ENCODE measurements at places on chromosomes 4 and X.

- no peak for DNase-seq
Observed at GRCh38 chr4:78310007-78310739, 241.4 kb upstream of the ANXA3 start.

DNA sequence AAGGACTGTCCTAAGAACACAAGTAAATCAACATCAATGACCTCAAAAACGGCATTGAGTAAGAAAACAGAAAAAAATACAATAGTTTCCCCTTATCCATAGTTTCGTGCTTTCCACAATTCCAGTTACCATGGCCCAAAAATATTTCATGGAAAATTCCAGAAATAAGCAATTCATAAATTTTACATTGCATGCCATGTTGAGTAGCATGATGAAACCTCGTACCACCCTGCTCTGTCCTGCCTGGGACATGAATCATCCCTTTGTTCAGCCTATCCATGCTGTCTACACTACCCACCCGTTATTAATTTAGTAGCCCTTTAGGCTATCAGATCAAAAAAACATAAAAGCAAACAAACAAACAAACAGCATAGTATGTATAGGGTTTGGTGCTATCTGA is 51.1 kb downstream of the KLF3 start:
- DNase-seq = no peak

DNA sequence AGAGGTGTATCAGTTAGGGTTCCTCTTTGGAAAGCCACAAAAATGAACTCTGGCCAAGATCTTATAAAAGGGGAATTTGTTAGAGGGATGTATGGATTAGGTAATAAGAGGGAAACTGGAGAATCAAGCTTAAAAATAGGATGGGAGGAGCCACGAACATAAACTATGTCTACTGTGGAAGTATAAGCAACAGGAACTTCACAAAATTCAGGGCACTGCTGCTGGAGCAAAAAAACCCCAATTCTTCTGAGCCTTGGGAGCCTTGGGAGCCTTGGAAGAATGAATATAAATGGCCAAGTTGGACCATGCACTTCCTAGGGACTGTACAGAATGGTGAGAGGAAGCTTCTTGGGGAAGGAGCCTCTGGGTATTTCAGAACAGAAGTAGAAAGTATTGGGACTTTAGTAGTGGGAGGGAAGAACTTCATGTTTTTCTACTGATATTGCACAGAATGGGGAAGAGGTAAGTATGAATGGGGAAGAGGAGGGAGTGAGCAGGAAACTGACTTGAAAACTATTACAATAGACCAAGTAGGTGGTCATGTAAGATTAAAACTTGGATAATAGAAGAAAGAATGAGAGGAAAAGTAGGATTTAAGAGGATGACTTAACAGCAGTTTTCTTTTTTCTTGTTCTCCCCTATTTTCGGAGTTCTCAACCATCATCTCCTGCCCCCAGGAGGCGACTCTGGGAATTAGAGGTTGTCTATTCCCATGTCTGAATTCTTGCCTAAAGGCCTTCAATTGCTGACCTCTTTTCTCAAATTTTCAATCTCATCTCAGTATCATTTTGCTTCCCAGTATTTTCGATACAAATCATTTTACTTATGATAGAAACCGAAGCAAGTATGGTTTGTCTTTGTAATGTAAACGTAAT is 44.4 kb upstream of the TAPT1 start:
- DNase-seq = no peak

- DNase-seq = no peak
Observed at GRCh38 chr4:61740886-61741285, 540.8 kb downstream of the ADGRL3 start.

DNA sequence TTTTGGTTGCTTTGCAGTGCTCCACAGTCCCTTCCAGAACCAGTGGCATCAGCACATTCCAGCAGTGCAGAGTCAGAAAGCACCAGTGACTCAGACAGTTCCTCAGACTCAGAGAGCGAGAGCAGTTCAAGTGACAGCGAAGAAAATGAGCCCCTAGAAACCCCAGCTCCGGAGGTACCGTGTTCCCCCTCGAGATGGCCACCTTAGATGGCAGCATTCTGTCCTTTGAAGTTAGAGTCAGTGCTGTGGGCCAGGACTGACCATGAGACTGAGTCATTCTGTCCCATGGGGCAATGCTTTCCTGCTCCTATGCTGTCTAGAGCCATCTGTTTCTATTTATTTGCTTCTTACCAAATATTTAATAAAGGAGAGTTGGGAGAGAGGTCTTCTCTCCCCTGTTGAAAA is 112.3 kb downstream of the KLHL8 start:
- peak; percentile 63 for DNase-seq

DNA sequence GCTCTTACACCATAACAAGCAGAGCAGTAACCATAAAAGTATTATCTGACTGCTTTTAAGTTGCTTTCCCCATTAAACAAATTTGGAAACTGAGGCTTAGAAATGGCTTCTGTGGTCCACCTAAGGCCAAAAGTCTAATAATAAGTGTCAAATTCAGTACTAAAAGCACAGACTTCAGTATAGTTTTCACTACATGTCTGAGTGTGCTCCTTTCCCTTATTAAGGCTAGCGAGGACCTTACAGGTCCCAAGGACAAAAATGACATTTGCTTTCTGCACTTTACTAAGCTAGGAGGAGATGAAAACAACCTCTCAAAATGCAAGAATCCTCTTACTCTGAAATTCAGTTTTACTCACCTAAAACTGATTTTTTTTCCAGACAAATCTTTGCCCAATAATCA is 127.2 kb downstream of the ENOX2 start:
- DNase-seq = no peak

GRCh38 chr4:139815778-139816601 is 150.4 kb downstream of the MGST2 start:
- peak; percentile 68 for DNase-seq

DNA sequence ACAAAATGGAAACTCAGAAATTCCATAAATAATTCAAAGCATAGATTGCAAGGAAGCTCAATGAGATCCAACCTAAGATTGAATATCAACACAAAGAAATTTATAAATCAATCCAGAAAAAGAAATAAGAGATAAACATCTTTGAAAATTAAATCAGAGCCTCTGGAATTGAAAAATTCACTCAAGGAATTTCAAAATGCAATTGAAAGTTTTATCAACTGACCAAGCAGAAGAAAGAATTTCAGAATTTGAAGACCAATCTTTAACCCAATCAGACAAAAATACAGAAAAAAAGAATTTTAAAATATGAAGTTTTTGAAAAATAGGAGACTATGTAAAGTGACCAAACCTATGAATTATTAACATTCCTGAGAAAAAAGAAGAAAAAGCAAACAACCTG is 134.1 kb downstream of the GASK1B start:
- DNase-seq = no peak

GRCh38 chrX:78199851-78200250 is 60.4 kb upstream of the TAF9B start:
- DNase-seq = no peak

DNA sequence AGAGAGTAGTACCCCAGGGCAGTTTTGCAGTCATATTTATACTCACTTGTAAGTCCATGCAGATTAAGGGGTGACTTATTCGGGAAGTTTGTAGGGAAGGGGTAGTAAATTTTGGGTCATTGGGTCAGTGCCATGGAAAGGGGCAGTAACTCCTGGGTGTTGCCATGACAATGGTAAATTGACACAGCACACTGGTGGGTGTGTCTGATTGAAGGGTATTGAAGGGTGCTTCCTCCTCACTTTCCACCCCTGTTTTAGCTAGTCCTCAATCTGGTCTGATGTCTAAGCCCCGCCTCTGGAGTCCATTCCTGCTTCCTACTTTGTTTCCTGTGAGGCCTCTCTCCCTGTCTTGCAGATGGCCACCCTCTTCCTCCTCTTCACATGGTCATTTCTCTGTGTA is 11.9 kb downstream of the ODAPH start:
- no peak for DNase-seq

GRCh38 chrX:133966199-133966598 is 19.2 kb downstream of the GPC3 start:
- DNase-seq = no peak

DNA sequence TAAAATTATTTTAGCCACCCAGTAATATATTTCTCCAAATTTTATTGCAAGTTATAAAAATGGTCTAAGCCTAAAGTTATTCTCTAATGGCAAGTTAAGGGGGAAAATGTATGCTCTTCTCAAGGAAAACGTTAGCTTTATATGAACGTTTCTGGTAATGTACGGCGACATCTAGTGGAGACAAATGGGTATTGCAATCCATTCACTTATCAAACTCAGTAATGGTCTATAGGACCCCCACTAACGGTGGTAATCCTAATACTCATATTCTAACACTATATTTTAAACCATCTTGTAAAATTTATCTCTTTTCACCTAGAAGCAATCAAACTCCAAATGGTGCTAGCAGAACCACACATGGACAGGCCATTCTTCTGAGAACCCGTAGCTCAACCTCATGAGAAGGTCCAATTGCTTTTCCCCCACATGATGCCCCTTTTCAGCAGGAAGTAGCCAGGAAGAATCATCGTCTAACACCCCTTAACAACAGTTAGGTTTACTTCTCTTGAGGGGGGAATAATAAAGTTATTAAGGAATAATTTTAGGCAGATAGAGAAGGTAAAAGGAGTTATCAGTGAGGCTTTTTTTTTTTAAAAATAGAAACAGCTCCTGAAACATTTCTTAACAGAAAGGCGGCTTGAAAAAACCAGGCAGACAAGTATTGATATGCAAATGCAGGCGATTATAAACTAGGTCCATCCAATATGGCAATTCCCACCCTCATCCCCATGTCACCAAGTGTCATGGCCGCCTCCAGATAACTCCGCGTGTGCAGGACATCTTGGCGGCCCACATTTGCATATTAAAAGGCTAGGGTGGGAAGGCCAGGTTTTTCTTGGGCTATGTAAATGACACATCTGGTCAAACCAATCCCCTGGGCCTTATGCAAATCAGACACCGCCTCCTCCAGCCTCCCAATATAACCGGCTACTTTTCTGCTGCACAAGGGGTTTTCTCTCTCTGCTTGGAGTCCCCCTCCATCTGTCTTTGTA is 35.0 kb downstream of the NUDT11 start:
- no peak for DNase-seq

GRCh38 chrX:134933911-134934310 is 56.9 kb upstream of the SMIM10 start:
- DNase-seq = no peak

DNA sequence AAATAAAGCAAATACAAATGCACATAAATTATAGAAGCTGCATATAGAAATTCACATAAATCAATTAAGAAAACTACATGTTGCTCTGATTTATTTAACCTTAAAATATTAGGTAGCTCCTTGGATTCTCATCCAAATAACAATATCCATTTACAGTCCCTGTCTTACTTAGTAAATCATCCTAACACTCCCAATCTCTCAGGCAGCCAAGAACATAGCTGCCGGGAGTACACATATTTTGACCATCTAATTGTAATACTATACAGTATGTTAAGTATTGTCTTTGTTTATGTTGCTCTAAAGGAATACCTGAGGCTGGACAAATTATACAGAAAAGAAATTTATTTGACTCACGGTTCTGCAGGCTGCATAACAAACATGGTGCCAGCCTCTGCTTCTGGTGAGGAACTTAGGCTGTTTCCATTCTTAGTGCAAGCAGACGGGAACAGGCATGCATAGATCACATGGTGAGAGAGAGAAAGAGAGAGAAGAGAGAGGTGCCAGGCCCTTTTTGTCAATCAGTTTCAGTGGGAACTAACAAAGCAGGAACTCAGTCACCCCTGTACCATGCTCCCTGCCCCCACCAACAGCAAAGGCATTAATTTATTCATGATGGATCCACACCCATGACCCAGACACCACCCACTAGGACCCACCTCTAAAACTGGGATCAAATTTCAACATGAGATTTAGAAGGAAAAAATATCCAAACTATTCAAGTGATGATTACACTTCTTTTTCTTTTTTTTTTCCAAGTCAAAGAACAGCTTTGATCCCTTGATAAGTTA is 614.8 kb upstream of the TECRL start:
- DNase-seq = no peak

DNA sequence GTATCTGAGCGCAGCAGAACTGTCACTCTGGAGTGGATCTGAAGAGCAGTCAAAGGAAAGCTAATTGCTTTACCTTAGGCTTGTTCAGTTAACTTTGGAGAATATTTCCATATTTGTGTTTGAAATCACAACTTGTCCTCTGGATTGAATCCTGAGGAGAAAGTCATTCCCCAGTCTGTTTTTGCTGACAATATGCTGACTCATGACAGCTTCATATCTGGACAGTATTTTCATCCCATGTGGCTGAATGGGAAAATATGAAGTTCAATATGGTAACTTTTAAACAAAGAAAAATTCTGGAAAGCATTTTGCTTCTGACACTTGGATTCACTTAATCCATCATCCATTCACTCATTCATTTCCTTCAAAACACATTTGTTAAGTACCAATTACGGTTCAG is 46.3 kb upstream of the MAGEC3 start:
- no peak for DNase-seq

GRCh38 chr4:30717208-30718020 is 2.8 kb upstream of the PCDH7 start:
- DNase-seq = no peak

- DNase-seq = peak; percentile 43
Observed at GRCh38 chr4:48031802-48032525, 15.4 kb downstream of the NIPAL1 start.

DNA sequence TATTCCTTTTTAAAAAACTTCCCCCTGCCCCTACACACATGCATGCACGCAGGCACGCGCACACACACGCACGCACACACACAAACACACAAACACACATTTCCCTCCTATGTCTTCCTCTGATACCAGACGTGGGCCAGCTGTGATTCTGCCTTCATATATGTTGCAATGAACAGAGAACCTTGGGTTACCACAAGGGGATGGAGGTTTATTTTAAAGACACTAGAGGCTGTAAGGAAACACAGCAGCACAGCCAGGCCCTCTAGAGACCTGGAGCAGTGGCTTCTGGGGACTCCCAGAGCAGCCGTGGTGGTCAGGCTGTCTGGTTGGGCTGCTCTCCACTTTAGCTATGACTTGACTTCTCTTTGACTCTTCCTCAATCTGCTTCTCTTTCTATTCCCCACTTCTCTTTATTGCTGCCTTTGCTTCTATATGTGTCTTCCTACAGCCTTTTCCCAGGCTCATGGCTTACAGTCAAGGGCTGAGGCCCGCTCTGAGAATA is 3.2 kb upstream of the TLR10 start:
- DNase-seq = no peak

- no peak for DNase-seq
Observed at GRCh38 chr4:82287720-82288119, 86.1 kb downstream of the HNRNPD start.

DNA sequence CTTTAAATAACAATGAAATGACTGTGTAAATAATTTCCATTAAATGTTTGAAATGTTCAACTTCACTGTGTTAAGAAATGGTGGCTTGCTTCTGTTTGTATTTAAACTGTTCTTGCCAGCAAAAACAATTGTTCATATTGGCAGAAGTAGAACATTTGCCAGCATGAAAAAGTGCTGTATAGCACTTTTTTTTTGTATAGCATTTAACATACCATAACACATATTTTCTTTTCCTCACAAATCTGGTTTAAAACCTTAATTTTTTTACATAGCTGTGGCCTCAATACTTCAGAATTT is 94.1 kb downstream of the COX18 start:
- DNase-seq = no peak

- no peak for DNase-seq
Observed at GRCh38 chr4:7074426-7074825, 6.6 kb upstream of the GRPEL1 start.

GRCh38 chr4:120877021-120877420 is 45.5 kb downstream of the PRDM5 start:
- no peak for DNase-seq

GRCh38 chrX:22383988-22384387 is 111.3 kb downstream of the CBLL2 start:
- no peak for DNase-seq

- no peak for DNase-seq
Observed at GRCh38 chr4:61332693-61333092, 132.6 kb downstream of the ADGRL3 start.

GRCh38 chr4:65635051-65635821 is 35.1 kb downstream of the EPHA5 start:
- DNase-seq = no peak

All from non-pigmented ciliary epithelial cell (primary cell).